ENCODE measurements at places on chromosomes 5 and 9. TPM values are rescaled to one million over a fixed set of nuclear protein-coding genes. Genes with fewer than 3 reads are reported as not detected.

DNA sequence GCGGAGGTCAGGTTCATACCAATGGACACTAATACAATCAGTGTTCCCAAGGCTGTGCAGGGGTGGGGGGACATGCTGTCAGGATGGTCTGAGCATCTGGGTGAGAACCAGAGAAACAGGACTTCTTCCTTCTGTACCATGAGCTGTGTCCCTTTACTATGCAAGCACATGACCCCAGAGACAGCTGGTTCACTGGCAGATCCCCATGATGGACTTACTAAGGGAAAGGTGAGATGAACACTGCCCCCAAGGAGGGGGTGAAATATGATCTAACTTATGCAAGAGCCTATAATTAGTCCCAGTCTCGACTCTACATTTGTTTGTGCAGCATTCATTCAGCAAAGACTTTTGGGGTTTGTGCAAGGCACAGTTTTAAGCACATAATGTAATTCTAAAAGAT, 91.4 kb downstream of the LIFR start:
- no peak for DNase-seq

DNA sequence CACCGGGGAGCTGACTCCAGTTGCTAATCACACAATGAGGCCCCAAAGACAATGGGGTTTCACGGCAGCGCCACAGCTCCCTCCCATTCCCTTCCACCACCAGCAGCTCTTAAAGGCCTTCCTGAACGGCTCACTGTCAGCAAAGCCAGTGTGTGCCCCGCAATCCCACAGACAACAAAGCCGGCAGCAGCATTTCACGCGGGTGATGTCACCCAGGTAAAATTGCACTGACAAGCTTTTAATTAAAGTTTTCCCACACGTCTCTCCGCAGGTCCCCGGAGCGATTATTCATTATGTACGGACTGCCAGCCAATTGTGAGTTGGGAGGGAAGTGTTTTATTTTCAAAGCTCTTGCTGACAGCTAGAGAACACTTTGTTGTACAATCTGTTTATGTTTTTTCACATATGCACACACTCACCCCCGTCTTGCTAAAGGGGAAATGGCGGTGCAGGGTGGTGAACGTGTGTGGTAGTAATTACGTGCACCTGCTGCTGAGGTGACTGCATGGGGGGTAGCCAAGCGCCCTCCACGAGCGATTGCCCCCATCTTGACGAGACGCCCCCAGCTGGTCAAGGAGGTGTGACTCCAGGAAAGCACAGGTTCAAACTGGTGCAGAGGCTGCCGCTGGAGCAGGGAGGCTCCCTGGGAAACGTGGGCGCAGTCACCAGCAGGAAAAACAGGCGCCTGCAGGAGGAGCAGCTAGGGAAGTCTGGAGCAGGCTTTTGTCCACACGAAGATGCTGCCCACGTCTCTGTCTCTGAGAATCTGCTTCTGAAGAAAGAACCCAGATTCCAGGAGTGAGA, 65.0 kb downstream of the IRX2 start:
- DNase-seq: no peak

SLC25A2 gene
- not detected for total RNA-seq

ORM1 gene
- total RNA-seq: not detected

GRCh38 chr9:136678624-136679023, 8.6 kb downstream of the AGPAT2 start:
- no peak for DNase-seq

GRCh38 chr5:145681686-145682085, 153.5 kb downstream of the PRELID2 start:
- DNase-seq: peak; percentile 82

GRCh38 chr5:55533521-55534435, 986 bp downstream of the PLPP1 start:
- DNase-seq: peak; percentile 29

DNA sequence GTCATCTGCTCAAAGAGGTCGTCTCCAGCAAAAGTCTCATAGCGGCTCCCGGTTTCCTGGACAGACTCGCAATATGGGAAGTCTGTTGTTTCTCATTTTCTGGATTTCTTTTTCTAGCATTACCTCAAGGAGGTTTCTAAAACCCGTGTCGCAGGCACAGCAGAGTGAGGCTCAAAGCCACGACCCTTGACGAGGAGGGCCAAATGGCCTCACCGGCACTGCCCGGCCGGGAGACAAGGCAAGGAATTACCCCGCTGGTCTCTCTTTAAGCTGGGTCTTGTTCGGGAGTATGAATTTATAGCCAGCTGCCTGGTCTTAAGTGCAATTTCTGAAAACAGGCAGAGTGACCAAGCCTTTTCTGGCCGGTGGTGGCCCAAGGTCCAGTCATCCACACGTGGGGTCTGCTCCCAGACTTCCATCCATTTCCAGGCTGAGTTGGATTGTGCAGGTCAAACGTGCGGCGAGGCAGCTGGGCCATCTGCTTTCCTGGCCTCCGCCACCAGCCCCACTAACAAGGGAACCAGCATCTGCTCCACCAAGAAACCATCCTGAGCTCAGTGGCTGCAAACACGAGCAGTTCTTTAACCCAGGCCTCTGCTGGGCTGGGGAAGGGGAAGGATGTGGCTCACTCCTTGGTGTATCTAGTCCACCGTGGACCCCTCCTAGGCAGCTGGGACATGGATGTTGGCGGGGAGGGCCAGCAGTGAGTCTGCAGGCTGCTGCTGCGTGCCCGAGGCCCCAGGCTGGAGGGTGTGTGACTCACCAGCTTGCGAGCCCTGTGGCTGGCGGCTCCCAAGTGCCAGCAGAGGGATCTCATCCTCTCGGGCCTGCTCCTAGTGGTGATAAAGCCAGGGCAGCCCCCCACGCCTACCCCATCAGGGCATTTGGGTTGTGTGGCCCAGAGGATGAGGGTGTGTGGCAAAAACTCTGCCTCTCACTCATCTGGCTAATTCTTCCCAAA, 55.6 kb upstream of the COL5A1 start:
- no peak for DNase-seq

DNA sequence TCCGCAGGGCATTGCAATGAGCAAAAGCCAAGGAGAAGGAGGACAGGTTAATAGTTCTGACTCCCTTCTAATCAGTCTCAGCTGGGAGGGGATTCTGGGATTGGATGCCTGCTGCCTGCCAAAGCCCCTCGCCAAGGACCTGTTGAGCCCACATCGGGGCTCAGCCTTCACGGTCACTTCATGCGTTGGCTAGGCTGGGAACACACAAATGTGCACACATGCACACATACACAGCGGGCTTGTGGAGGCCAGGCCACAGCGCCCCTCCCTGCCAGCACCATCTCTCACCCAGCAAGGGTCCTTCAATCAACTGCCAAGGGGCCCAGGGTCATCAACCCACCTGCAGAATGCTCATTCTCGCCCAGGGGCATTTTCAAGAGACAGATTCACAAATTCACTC, 113.9 kb downstream of the C5orf15 start:
- DNase-seq: no peak

DNA sequence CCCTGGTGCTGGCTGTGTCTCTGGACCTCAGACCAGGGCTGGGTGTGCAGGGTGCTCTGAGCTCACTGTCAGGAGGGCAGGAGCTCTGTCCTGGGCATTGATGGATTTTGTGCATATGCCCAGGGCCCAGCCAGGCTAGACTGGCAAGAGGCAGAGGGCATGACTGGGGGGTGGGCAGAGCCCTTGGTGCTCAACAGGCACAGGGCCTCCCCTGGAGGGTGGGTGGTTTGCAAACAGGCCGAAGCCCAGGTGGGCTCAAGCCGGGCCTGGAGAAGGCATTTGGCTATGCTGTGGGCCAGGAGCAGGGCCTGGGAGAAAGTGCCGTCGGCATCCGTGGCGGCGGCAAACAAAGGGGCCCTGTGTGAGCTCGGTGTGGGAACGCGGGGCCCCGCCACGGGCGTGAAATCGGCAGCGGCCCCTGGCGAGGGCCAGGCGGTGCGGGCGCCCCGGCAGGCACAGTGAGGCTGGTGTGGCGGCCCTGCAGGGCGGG, 1.9 kb upstream of the NRARP start:
- no peak for DNase-seq

PRSS3 gene
- total RNA-seq: 10.0 TPM

PCDHA11 gene
- not detected for total RNA-seq

- no peak for DNase-seq
These were observed 172.7 kb upstream of the RIOK2 start for GRCh38 chr5:97355775-97356174.

GRCh38 chr9:4366591-4367330, 66.9 kb upstream of the GLIS3 start:
- peak; percentile 37 for DNase-seq

IFNK gene
- total RNA-seq: not detected

IL31RA gene
- total RNA-seq: not detected

WDR38 gene
- total RNA-seq: not detected

All from stomach (tissue), 19 donors.